Activated T-cell treated with anti-CD3 and anti-CD28 coated beads for 1 hour (primary cell): ENCODE measurements at places on chromosomes 4 and X.
A peak's percentile ranks its signal among the peaks of the same experiment; 100 is the strongest.

GRCh38 chr4:100574607-100575006 lies 56.8 kb upstream of the EMCN start:
- DNase-seq = no peak

GRCh38 chrX:32597777-32598176 lies 613.6 kb downstream of the DMD start:
- no peak for DNase-seq

DNA sequence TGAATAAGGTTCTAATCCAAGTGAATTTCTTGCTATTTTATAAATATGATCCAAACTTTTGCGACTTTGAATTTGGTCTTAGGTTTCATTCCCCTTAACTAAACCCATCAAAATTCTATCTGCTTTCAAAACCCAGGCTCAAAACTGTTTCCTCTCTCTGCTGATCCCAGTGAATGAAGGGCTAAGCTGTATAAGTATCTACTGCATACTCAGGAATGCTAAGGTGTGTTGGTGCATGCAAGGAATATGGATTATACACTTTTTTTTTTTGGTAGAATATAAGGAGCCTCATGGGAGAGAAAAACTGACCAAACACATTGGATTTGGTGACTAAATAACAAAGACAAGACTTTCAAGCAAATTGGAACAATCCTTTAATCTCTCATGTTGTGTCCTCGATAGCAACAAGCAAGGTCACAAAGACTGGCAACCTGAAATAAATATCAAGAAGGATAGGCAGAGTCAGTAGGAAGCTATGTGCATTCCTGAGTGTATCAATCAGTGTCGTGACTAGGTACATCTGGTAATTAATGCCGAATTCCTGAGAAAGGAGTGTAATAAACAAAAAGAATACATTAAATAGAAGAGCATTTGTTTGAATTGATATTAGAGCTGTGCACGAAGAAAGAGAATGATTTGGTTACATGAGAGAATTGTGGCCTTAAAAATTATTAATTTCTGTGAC lies 74.3 kb upstream of the KCTD8 start:
- DNase-seq = no peak

- no peak for DNase-seq
These were observed 283.0 kb upstream of the BOD1L1 start for GRCh38 chr4:13910556-13910955.

- DNase-seq = no peak
These were observed 14.5 kb downstream of the TMEM131L start for GRCh38 chr4:153480704-153481103.

GRCh38 chr4:158826882-158827281 lies 58.1 kb downstream of the FNIP2 start:
- no peak for DNase-seq

GRCh38 chr4:70772929-70773555 lies 51.3 kb downstream of the RUFY3 start:
- no peak for DNase-seq

DNA sequence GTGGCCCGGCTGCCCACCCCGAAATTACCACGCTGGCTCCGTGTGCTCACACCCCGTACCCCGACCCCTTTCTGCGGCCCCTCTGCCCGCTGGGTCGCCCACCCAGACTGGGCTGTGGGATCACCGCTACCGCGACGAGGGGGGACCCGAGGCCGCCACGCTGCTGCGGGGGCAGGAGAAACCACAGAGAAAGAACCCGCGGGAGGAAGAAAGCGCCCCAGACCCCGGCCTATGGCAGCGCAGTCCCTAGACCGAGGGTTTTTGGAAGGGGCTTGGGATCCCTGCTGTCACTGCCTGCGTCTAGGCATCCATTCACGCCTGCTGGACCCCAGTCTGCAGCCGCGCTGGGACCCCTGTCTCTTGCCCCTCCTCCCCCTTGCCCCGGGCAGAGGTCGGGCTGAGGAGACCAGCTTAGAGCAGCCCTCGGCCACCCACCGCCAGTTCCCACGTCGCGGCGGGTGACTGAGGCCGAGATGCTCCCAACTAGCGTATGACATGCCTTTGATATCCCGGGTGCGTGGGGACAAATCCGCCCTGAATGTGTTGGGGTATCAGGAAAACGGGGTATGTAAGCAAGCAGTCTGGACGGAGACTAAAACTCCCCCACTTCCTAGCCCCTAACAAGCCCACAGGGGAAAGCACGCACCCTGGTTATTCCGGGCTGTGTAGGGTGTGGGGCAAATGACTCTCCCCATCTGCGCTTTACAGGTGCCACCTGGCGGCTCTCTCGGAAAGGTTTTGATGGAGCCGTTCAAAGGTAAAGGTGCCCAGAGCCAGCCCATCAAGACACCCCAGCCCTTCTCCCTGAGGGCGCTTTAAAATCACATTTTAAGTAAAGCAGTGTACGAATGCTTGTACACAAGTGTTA lies 862 bp upstream of the INPP4B start:
- peak; percentile 63 for DNase-seq

- no peak for DNase-seq
These were observed 125.1 kb downstream of the HS6ST2 start for GRCh38 chrX:132833373-132833772.

DNA sequence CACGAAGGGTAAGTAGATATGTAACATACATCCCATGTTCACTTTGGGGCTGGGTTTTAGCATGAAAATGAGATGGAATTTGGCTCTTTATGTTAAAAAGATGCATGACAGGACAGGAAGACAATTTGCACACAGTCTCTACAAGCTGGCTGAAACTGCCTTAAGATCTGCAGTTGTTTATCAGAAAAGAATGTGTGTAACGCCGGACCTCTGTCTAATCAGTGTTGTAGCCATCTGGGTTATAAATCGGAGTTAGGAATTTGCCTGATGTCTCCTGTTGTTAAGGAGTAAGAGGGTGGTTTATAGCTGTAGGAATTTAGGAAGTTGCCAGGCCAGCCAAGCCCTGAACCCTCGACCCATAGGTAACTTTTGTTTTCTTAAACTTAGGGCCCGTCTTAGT lies 562.9 kb upstream of the FAT1 start:
- DNase-seq = no peak

GRCh38 chr4:72432282-72432681 lies 136.7 kb downstream of the ADAMTS3 start:
- DNase-seq = no peak

DNA sequence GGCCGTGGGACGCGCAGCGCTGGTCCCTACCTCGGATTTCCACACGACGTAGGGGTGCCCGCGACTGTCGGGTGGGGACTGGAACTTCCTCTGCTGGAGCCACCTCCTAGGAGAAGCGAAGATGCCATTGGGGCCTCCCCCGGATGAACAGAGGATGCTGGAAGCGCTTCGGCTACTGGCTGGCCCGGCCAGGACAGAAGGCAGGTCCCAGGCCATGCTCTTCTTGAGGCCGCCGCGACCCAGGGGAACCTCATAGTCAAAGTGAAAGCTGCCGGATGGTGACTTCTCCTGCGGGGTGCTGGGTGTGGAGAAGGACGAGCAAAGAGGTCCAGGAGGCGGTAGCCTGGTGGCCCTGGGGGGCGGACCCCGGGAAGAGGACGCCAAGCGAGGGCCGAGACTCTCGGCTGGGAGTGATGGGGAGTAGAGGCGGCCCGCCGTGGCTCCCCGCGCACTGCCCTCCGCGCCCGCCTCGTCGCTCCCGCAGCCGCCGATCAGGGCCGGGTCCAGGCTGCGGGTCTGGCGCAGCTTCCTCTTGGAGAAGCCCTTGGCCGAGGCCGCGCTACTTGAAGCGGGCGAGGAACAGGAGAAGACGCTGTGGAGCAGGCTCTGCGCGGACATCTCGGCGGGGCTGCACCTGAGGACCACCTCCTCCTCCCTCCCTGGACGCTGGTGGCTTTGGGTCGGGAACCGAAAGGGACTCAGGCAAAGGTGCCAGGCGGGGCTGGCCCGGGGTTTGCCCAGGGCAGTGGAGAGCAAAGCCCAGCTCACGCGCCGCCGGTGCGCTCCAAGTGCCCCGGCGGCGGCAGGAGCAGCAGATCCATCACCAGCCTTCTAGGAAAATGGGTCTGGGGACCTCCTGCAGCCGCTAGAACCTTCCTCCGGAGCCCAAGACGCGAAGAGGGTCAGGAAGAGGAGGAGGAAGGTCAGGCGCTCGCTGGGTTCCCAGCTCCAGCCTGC lies 1.2 kb downstream of the ARHGAP6 start:
- DNase-seq = no peak

DNA sequence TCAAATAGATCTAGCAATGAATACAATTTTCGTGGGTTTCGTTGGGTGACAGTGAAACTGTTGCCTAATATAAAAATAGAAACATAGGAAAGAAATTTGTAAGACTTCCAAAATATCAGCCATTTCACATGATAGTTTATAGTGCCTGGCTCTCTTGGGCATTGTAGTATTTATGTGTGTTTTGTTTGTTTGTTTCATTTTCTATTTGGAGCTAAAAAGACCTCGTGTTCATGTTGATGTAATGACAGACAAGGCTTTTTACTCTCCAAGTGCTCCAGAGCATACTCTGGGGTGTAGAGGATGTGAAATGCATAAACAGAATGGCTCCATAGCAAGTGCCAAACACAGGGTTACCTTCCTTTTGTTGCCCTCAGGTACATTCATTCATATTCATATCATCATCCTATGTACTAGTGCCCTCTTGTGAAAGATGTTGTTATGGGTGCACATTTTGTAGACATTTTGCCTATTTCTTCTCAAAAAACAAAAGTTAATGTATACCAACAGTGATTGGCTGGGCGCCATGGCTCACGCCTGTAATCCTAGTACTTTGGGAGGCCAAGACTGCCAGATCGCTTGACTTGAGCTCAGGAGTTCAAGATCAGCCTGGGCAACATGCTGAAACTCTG lies 100.7 kb upstream of the AMOT start:
- no peak for DNase-seq

DNA sequence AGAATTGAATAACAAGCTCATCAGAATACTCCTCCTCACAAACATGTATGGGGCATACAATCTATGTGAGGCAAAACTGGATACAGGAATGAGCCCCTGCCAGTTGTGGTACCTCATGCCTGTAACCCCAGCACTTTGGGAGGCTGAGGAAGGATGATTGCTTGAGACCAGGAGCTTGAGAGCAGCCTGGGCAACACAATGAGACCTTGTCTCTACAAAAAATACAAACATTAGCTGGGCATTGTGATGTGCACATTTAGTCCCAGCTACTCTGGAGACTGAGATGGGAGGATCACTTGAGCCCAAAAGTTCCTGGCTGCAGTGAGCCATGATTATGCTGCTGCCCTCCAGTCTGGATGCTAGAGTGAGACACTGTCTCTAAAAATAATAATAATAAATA lies 611.0 kb downstream of the NLGN4X start:
- DNase-seq = no peak

DNA sequence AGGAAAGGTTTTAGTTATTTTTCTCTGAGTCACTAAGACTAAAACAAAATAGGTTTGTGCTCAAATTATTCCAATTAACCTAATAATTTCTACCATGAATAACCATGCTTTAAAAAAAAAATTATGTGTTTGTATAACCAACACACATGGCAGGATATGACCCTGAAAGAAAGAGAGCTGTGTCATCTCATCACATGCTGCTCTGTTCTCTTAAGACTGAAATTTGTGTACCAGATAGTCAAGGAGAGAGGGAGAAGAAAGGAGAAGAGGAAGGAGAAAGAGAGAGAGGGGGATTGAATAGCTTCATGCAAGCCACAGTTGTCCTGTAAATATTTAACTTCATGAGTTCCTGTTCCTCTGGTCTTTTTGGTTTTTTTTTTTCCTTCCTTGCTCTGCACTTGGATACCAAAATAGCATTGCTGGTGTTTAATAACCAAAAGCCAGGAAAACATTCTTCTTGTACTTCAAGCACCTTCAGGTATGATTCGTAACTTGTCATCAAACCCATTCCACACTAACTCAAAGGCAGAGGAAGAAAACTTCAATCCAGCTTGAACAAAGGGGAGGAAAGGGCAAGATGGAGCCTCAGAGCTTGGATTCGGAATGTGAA lies 6.4 kb upstream of the PROM1 start:
- no peak for DNase-seq
